ENCODE measurements at places on chromosomes 3 and 15.

DNA sequence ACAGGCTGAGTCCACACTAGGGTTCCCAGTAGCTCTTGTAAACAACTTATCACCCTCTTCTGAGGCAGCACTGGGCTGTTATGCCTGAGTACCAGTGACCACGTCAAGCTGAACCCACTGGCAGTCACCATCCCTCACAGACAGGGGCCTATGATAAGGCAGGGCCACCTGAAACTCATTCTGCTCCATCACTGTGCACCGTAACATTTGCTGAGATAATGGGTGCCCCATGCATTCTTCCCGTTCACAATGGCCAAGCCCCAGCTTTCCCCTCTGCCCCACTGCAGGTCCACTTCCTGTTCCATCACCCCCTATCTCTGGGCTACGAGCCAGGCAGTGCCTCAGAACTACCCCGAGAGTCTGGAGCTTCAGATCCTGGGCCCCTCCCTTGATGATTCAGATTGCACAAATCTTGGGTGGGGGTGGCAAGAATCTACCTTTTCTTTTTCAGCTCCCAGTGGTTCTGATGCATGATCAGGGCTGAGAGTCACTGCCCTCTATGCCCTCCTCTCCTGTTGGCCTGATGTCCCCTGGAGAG is 158.0 kb downstream of the RAB11A start:
- no peak for DNase-seq

DNA sequence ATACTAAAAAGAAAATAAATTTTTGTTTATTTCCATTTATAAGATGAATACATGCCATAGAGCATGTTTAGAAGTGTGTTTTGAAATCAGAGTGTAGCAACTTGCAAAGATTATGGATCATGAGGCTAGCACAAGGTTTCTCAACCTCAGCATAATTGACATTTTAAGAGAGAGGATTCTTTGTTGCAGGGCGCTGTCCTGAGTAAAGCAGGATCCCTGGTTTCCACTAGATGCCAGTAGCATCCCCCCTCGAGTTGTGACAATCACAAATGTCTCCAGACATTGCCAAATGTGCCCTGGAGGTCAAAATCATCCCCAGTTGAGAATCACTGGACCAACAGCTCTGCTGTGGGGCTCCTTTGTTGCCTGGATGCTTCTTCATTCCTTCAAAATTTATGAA is 128.5 kb upstream of the RBMS3 start:
- DNase-seq, result no peak

GRCh38 chr3:62238003-62238402 is 135.3 kb downstream of the FEZF2 start:
- no peak for DNase-seq

DNA sequence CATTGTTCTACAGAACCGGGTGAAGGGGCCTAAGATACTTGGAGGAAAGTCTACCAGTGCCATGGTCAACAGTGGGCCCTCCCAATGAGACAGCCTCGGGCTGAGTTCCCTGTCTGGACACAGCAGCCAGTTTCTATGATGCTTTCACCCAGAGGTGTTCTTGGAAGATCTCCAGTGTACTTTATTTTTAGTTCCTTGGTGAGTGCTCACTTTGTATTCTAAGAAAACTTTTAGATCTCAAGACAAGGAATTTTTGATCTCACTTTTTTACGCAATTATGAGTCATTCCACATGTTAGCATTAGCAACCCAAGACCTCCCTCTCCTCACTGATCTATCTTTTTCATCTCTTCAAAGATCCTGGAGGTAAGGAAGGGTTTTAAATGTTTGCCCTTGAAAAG is 287.7 kb downstream of the RORA start:
- DNase-seq, result no peak

- DNase-seq, result no peak
Measured at GRCh38 chr3:129837065-129837642, 56.4 kb downstream of the TMCC1 start.

GRCh38 chr15:61003437-61004218 is 225.5 kb downstream of the RORA start:
- DNase-seq, result no peak

DNA sequence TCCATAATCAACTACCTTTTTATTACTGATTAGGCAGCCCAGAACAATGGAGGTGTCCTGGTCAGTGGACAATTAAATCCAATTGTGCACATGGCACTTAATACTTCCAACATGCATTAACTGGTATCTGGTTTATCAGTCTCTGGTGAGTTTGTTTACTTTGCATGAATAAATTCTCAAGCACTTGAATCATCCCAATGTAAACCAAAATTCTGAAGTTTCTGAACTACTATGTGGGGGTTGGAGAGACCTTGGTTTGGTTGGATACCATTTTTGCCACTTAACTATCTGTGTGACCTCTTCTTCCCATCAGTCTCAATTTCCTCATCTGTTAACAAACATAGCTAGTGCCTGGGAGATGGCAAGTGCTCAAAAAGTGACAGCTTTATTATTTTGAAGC is 70.5 kb upstream of the MAP4 start:
- no peak for DNase-seq

DNA sequence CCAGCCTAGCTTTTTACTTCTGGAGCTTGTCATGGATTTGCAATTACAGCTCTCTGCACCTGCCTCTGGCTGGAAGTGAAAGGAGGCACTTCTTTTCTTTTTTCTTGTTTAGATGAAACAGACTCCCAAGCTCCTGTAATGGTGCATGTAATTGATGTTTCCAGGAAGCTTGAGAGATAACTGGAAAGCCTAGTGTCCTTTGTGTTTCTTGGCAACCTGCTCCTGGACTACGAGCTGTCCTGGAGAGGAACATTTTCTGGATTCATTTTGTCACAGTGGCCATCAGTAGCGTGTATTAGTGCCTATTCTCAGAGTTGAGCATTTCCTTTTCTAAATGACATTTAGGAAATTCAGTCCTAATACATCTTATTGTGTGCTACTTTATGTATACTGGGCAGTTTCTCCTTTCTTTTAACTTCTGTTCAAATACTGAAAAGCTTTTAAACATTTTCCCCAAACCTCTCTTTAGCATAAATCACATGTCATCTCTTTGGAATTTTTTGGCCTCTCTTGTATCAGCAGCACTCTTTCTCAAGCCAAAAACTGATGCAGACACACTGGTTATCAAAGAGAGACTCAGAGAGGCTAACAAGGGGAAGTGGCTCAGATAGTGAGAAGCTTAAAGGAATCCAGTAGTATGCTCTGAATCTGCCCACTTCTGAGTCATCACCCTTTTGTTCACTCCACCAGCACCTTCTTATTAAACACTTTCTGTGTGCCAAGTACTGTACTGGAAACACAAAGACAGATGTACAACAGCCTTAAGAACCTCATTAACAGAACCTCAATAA is 62.6 kb upstream of the SLC2A2 start:
- peak; percentile 53 for DNase-seq

DNA sequence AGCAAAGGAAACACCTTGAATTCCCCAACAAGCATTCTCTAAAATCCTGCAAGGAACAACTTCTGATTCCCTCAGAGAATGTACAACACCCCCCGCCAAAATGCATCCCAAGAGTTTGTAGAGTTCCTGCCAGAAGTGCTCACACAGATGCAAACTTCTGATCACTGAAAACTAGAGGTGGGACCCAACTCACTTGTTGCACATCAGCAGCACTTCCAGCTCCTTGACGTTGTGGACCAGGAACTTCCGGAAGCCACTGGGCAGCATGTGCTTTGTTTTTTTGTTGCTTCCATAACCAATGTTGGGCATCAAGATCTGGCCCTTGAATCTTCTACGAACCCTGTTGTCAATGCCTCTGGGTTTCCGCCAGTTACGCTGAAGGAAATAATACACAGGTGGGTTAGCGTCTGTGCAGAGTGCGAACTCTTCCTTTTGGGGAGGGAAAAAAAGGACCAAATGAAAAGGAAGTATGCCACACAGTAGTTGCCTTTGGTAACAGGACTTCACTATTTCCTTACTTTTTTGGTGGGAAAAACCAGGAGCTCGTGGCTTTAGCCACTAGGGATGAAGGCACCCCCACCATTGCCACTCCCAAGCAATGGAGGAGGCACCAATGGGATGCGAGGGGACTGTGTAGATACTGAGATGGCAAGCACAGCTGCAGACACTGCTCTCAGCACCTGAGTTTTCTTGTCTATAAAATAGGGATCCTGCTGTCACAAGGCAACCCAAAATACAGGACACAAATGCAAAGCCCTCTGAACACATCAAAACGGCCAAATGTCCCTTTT is 2.0 kb downstream of the RPL32 start:
- no peak for DNase-seq

DNA sequence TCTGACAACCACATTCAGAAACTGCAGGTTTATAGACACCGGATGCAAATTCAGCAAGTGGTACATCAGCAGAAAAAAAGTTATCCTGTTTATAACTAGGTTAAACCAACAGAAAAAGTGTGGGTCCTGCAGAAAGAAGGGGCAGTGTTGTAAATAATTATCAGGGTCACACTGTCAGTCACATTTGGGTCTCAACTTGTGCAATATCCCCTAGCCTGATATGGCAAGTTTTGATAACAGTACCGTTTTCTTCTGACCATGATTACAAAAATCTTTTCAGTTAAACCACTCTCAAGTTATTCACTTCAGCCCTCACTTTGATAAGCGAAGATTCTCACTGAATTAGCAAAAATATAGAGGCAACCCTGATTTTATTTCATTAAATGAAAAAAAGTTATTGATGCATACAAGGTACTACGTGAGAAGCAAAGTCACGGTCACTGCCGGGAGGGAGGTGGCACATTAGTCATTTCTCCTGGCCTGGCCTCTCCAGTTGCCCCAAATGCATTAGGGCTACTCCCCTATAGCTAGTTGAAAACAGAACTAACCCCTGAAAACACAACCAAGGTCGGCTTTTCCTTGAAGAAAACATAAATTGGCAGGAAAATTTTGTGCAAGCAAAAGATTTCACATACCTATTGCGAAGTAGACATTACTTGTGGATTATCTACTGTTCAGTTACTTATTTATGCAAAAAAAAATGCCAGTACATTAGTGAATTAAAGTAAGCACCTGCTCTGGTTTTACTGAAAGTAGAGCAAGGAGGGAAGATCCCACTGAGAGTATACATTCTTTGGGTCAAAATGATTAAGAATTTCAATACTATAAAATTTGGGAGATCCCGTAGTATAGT is 28.6 kb downstream of the IL5RA start:
- no peak for DNase-seq

- no peak for DNase-seq
Measured at GRCh38 chr15:45221053-45221599, 30.9 kb upstream of the SLC28A2 start.

- DNase-seq, result no peak
Measured at GRCh38 chr3:99768126-99768525, 49.5 kb upstream of the CMSS1 start.

- peak; percentile 18 for DNase-seq
Measured at GRCh38 chr3:64238971-64239667, 13.9 kb upstream of the PRICKLE2 start.

DNA sequence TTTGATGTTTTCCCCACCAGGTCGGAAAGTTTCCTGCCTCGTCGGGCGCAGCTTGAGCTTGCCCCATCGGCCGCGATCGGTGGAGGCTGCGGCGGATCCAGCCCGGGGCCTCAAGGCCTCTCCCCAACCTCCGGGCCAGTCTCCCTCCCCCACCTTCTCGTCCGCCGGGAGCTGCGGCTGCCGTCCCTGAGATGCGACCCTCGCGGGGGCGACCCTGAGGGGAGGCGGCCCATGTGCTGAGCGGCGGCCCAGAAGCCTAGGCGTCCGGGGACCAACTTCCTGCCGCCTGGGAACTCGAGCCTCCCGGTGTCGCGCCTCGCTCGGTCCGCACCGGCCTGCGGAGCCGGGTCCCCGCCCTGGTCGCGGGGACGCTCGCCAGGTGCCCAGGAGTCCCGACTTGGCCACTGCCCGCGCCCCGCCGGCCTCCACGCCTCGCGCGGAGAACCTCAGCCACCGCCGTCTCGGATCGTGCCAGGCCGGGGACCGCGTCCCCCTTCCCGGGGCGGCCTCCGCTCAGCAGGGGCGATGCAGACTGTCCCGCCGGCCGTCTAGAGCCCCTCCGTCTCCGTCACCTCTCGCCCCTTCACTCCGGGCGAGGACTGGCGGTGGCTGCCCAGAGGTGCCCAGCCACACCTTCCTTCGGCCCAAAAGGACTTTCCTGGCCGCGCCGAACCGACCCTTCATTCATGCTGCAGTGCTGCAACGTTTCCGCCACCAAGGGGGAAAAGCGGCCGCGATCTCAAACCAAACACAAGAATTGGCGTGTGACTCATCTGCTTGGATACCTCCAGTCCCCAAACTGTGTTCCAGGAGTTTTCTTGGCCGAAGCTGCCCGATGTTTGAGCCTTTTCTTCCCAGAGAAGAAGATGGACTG is 656 bp downstream of the SLMAP start:
- DNase-seq, result peak; percentile 45

DNA sequence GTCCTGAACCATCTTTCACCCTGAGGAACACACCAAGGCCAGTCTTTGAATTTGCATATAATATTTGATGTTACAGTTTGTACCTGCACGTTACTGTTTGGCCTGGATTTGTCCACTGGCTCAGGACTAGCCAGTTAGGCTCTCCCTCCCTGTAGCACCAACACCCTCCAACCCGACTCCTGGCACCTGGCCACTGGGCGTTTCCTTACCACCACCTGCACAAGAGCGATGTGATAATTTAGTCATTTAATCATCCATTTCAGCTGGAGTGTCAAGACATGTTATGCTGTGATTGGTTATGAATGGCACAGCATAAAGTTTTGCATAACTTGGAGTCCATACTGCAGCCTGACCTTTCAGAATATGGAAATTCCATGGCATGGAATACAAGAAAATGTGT is 242.4 kb downstream of the KCNMB2 start:
- DNase-seq, result no peak

GRCh38 chr15:75732809-75733451 is 20.3 kb upstream of the CSPG4 start:
- peak; percentile 61 for DNase-seq

DNA sequence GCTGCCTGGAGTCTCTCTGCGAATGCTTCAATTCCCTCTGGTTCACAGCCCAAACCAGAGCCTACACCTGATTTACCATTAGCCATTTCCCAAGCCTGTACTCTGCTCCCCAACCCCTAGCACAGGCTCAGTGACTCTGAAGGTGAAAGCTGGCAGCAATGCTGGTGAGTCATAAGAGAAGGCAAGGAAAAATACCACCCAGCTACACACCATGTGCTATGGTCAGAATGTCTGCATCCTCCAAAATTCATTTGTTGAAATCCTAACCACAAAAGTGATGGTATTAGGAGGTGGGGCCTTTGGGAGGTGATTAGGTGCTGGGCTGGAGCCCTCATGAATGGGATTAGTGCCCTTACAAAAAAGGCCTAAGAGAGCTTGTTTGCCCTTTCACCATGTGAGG is 117.1 kb upstream of the TJP1 start:
- no peak for DNase-seq

- DNase-seq, result no peak
Measured at GRCh38 chr3:178289544-178290160, 246.6 kb upstream of the KCNMB2 start.
